ENCODE measurements at places on chromosomes 13 and 19. TPM values are rescaled to one million over a fixed set of nuclear protein-coding genes. Genes with fewer than 3 reads are reported as not detected.

The NKPD1 gene
- total RNA-seq, result 0.54 TPM

The ZNF737 gene
- 32.4 TPM for total RNA-seq

The ZNF285 gene
- total RNA-seq, result 9.8 TPM

The AZU1 gene
- total RNA-seq, result 6.4 TPM

- DNase-seq, result no peak
- H3K4me3 ChIP-seq, result no peak overlapping the region
- H3K36me3 ChIP-seq, result no peaks in the 10 kb centered on the region
- peaks cover 10% of the 10 kb centered on the region for H3K4me1 ChIP-seq
Measured at GRCh38 chr19:38543807-38544568, 73.8 kb downstream of the MAP4K1 start.

GRCh38 chr13:106033659-106034058 is 501.8 kb downstream of the EFNB2 start:
- H3K4me3 ChIP-seq, result no peak overlapping the region
- H3K4me1 ChIP-seq, result peaks cover 42% of the 10 kb centered on the region
- H3K27me3 ChIP-seq, result no peaks in the 10 kb centered on the region
- peak overlapping the region; percentile 11 for H3K27ac ChIP-seq

- no peaks in the 10 kb centered on the region for H3K36me3 ChIP-seq
- DNase-seq, result no peak
- H3K4me3 ChIP-seq, result no peak overlapping the region
- H3K27ac ChIP-seq, result no peak overlapping the region
- peaks cover 11% of the 10 kb centered on the region for H3K4me1 ChIP-seq
- H3K27me3 ChIP-seq, result no peaks in the 10 kb centered on the region
Measured at GRCh38 chr13:20547479-20547908, 19.5 kb upstream of the IFT88 start.

- H3K4me1 ChIP-seq, result peaks cover 11% of the 10 kb centered on the region
- DNase-seq, result no peak
- H3K4me3 ChIP-seq, result no peak overlapping the region
- no peaks in the 10 kb centered on the region for H3K27me3 ChIP-seq
- H3K36me3 ChIP-seq, result no peaks in the 10 kb centered on the region
Measured at GRCh38 chr19:19087676-19088075, 23.9 kb downstream of the SLC25A42 start.

DNA sequence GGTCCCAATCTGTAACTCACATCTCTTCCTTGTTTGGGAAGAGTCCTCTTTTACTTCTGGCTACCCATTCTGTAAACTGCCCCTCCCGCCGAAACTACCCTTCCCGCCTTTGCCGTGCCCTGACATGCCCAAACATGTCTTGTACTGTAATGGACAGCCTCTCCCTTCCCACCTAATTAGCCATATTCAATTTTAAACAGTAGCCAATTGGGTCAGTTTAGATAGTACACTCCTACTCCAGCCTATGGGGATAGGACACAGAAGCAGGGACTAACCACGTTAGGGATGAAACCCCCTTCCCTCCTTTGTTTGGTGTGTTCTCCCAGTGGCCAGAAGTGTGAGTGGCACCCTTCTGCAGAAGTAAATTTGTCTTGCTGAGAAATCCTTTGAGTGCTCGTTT is 34.2 kb downstream of the SACS start:
- no peak overlapping the region for H3K4me3 ChIP-seq
- peaks cover 1% of the 10 kb centered on the region for H3K4me1 ChIP-seq
- no peak for DNase-seq
- H3K27me3 ChIP-seq, result no peaks in the 10 kb centered on the region
- peaks cover 20% of the 10 kb centered on the region for H3K36me3 ChIP-seq
